ENCODE measurements at places on chromosomes 3 and 15.

- DNase-seq: no peak
Measured at GRCh38 chr3:77042882-77043281, 3.0 kb downstream of the ROBO2 start.

GRCh38 chr3:174342171-174342570 is 517.0 kb upstream of the NAALADL2 start:
- no peak for DNase-seq

GRCh38 chr3:42663581-42664437 is 10.3 kb downstream of the ZBTB47 start:
- DNase-seq: no peak

DNA sequence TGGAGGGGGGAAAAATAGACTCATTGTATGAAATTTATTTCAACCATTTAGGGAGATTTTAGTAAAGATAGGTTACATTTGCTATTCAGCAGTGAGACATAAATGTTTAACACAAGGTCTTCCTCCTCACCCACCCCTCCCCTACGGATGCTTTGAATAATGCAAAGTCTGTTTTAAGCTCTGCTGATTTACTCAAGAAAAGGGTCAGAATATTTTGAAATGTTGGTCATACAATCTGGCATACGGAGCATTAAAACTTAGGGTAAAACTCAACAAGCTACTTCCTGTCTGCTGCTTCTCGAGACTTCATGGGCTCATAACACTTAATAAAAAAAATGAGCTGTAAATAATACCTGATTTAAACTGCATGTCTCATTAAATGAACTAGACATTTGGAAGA is 156.3 kb downstream of the WNT5A start:
- no peak for DNase-seq

- no peak for DNase-seq
Measured at GRCh38 chr3:11214451-11214978, 57.7 kb upstream of the ATG7 start.

DNA sequence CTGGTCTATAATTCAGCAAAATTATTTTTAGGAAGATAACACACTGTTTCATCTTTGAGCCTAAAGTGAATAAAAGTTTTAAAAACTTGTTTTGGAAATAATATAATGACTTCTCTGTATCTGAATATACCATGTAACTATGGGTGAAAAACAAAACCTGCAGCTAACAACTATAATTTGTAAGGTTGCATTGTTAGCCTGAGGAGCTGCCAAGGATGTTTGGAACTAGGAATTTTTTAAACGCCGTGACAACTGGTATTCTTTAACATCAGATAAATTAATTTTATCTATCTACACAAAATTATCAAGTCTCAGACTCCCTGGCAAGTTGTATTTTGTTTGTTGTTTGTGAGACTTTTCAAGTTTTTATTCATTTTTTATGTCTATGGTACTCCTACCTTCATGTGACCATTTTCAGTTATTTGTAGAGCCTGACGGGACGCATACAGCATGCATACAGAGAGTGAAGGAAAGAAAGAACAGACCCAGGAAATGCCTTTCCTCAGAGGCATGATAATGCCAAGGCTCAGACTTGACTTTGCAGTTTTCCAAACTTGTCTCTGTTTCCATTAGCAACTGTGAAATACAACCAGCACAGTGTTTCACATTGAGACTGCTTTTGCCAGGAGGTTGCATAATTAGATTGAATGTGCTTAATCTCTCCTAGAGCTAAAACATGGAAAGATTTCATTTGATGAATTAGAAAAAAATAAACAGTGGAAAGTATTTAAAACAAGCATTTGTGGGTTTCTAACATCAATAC is 60.8 kb upstream of the ARHGEF26 start:
- DNase-seq: no peak

DNA sequence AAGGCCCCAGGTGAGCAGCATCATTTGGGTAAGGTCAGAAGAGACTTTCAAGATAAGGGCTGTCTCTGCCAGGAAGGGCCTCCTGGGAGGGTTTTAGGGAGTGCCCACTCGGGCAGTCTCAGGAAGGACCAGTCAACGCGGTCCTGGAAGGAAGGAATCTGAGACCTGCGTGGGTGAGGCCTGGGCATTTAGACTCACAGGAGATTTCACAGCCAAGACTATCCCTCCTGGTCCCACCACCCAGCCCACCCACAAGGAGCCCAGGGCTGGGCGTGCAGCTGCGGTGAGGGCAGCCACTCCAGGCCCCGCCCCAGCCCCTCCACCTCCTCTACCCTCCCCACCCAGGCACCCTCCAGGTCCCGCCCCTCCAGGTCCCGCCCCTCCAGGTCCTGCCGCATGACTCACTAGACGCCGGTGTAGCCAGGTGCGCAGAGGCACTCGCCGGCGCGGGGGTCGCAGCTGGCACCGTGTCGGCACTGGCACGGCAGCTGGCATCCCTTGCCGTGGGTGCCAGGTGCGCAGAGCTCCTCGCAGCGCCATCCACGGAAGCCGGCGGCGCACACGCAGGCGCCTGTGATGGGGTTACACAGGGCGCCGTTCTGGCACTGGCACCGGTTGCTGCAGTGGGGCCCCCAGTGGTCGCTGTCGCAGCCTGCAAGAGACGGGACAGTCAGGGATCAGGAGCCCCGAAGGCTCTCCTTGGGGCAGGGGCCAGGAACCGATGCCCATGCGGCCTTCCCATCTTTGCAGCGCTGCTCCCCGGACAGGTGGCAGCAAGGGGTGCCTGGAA is 112.7 kb downstream of the RAB11A start:
- DNase-seq: no peak

- peak; percentile 56 for DNase-seq
Measured at GRCh38 chr3:60316121-60316797, 935.0 kb downstream of the FHIT start.

DNA sequence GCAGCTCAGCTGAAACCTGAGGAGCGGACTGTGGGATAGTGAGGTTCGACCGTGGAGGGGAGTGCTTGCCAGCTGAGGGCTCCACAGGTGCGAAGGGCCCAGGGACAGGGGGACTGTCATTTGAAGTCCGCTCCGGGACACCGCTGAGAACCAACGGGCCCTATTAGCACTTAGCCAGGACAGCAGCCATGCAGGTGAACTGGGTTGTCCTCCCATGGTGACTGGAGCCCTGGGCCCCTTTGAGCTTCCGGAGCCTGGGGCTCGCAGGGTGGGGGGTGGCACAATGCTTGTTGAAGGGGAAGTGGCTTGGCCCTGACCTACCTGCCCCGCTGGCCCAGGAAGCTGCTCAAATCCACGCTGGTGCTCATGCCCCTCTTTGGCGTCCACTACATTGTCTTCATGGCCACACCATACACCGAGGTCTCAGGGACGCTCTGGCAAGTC is 24.7 kb downstream of the PTH1R start:
- no peak for DNase-seq

DNA sequence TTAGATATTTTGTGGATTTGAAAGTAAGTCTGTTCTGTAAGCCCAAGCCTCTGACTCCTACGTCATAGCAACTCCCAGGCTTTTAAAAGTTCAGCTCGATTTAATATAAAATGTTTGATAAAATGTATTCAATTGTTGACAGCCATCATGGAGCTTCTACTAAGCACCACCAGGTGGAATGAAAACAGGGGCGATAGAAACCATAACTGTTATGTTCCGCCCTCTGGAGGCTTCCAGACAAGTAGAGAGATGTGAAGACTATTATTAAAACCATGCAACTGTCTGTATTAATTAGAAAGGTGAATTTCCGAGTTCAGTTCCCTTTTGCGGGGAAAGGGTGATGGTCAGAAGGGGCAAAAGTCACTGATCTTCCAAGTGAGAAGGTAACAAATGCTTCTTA is 292.2 kb downstream of the NR2F2 start:
- DNase-seq: no peak

DNA sequence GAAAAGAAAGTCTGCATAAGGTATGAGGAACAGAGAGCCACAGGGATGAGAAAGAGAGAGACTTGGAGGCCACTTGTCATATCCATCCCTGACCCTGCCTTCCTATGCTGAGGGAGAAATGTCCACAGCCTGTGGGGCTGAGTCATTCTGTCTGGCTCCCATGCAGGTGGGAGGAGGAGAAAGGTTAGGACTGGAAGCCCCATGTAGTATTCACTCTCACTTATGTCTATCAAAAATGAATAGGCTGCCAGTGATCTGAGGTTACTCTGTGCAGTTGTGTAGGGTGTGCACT is 71.3 kb downstream of the RAB11A start:
- no peak for DNase-seq

- no peak for DNase-seq
Measured at GRCh38 chr3:20137647-20138046, 48.4 kb downstream of the SGO1 start.

DNA sequence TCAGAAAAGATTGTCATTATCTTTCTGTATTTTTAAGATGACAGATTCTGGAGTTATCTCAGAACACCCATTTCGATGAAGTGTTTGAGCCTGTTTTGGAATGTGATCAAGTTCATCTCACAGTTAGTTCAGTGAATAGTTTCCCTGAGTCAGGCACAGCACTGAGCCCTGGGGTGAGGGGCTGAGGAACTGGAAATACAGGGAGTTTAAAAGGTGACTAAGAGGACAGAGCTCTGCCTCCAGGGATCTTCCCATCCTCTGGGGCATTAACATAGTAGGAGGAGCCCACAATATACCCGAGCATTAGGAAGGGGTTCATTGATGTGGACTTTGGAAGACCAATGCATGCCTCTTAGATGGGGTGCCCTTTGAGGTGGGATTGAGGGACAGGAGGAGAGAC is 355.1 kb downstream of the CLSTN2 start:
- DNase-seq: no peak

GRCh38 chr3:86849991-86850390 is 141.0 kb downstream of the VGLL3 start:
- DNase-seq: no peak

- no peak for DNase-seq
Measured at GRCh38 chr15:38414357-38414756, 39.6 kb upstream of the FAM98B start.

- DNase-seq: peak; percentile 79
Measured at GRCh38 chr15:42056934-42057798, 36.3 kb upstream of the PLA2G4E start.

GRCh38 chr15:59063042-59063441 is 41.9 kb upstream of the CCNB2 start:
- DNase-seq: no peak

- DNase-seq: no peak
Measured at GRCh38 chr15:69613182-69613581, 160.6 kb downstream of the RPLP1 start.

DNA sequence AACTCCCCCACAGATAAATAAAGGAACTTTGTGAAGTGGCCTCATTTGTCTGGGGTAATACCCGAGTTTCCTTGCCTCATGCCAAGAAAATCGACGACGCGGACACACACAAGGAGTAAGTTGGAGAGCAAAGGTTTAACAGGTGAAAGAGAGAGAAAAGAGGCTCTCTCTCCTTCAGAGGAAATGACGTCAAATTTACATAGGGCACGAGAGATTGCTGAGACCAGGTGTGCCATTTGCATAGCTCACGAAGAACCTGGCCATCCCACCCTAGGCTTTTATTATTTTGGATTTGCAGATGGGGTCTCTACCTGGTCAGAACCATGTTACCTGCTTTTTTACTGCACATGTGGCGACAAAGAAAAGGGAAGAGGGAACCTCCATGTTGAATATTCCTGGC is 49.3 kb upstream of the IGF2BP2 start:
- no peak for DNase-seq

DNA sequence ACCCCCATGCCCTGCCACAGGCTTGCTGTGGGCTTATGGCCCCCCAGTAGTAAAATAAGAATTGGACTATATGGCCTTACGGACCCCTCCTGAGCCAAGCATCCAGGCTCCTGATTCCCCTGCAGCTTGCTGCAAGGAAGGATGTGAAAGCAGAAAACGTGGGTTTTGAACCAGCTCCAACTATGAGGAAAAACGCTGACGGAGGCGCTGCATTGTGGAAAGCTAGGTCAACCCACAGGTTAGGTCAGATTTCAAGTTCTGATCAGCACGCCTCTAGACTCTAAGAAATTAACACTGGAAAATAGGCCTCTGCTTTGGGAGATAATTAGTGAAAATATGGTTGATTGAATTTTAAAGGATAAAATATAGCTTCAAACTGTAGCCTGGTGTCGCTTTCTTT is 195.4 kb upstream of the HES1 start:
- no peak for DNase-seq

- DNase-seq: no peak
Measured at GRCh38 chr3:17802950-17803349, 60.5 kb upstream of the TBC1D5 start.

GRCh38 chr3:16300881-16301359 is 35.9 kb downstream of the OXNAD1 start:
- DNase-seq: no peak

GRCh38 chr3:196181127-196181546 is 30.1 kb downstream of the ZDHHC19 start:
- no peak for DNase-seq

GRCh38 chr3:14279626-14280061 is 101.0 kb downstream of the LSM3 start:
- DNase-seq: no peak

DNA sequence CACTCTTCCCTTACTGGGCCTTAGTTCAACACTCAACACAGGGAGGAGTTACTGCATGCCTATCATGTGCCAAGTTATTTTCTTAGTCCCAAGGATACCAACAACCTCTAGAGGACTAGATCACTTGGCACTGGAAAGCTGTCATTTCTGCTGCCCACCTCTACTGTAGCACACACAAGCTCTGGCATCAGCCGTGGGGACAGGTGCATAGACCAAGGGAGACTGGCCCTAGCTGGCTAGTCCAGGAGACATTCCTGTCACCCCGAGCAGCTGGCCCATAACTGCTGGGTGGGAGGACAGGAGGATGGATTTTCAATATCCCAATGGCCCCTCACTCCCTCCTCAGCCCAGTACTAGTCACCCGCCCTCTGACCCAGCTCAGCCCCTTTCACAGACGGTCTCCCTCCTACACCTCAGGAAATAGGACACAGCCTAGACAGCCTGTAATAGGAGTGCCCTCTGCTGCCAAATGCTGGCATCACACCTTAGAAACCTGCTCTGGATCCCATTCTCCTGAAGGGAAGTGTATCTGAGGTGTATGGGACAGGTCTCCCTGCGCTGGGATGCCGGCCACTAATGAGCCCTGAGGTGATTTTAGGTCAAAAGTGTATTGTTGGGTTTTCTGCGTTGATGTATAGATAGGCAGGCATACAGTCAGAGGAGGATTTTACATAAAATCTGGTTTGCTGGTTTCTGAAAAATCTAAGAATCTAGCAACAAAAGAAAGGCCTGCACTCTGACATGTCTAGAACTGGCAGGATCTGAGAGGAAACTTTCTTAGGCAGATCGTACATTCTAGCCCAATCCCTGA is 3.4 kb upstream of the DZIP1L start:
- DNase-seq: peak; percentile 49

- DNase-seq: no peak
Measured at GRCh38 chr3:113695431-113695785, 1.0 kb downstream of the USF3 start.

GRCh38 chr15:31574766-31575165 is 248.1 kb downstream of the KLF13 start:
- DNase-seq: no peak

DNA sequence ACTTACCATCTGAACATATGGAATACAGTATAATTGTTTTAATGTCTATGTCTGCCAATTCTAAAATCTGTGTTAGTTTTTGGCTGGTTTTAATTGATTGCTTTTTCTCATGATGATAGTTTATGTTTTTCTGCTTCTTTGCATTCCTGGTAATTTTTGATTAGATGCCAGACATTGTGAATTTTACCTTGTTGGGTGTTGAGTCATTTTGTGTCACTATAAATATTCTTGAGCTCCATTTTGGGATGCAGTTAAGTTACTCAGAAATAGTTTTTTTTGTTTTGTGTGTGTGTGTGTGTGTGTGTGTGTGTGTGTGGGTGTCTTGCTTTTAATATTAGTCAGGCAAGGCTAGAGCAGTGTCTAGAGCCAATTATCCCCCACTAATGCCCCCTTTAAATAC is 818.8 kb upstream of the NR2F2 start:
- DNase-seq: no peak
